Stimulated activated memory B cell treated with anti-CD40 and anti-IgM and Interleukin-4, amounts not matched to agents 10 μg/mL and 1 μg/mL and 100 μg/mL, for 72 hours (primary cell): ENCODE measurements at places on chromosomes 16 and 17.
A peak's percentile ranks its signal among the peaks of the same experiment; 100 is the strongest.

DNA sequence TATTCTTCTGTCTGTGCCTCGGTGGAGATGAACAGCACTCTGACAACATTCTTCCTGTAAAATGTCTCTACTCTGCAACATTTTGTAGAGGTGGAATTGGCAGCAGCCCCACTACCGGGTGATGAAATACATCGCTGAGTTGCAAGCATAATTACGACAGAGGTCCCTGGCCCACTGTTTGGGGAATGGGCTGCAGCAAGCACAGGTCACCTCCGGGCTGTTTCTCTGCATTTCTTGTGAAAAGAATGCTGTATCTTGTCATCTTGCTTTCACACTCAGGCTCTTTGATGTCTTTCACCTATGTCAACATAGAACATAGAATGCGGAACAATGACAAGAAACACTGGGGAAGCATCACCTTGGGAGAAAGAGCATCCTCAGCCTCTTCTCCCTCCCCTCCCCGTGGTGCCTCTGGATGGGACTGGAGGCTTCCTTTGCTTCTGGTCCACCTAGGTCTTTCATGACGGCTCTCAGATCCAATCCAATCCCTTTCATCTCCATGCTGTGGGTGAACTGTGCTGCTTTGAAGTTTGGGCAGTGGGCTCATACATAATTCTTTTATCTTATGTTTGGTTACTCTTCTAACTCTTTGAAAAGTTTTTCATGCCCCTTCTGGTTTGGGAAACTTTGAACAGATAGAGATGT is 265.0 kb downstream of the PHKB start:
- no peak for ATAC-seq

- no peak for ATAC-seq
These were observed 361.0 kb downstream of the WWOX start for GRCh38 chr16:78460428-78460827.

GRCh38 chr16:65097296-65097695 is 24.6 kb downstream of the CDH11 start:
- no peak for ATAC-seq

GRCh38 chr16:86919578-86920305 is 341.4 kb downstream of the FOXL1 start:
- ATAC-seq = no peak

DNA sequence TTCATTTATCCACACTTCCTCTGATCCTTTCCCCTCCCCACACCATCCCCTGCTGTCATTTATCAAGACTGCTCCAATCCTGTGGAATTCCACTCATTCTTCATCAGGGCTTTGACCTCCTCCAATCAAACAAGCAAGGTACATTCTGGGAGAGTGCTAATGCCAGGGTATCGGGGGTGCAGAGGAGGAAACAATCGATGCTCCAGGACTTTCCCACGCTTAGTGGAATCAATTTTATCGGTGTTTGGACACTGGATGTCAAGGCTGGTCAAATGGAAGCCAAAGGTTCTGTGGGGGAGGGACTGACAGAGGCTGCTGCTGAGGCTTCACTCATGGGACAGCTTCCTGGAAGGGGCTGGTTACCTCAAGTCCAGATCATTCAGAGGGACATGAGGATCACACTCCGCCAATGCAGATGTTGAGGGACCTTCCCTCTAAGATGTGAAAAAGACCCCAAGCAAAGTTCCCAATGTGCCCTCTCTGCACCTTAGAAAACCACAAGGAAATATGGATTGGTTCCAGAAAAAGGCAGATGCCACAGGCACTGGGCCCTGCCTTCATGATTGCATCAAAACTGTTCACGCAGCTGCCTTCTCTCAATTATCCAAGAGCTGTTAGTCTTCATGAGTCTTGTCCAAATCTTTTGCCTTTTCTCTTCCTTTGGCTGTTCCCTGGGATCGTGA is 44.7 kb upstream of the SOX9 start:
- no peak for ATAC-seq

GRCh38 chr17:42329025-42329976 is 41.0 kb downstream of the STAT5A start:
- ATAC-seq = no peak

DNA sequence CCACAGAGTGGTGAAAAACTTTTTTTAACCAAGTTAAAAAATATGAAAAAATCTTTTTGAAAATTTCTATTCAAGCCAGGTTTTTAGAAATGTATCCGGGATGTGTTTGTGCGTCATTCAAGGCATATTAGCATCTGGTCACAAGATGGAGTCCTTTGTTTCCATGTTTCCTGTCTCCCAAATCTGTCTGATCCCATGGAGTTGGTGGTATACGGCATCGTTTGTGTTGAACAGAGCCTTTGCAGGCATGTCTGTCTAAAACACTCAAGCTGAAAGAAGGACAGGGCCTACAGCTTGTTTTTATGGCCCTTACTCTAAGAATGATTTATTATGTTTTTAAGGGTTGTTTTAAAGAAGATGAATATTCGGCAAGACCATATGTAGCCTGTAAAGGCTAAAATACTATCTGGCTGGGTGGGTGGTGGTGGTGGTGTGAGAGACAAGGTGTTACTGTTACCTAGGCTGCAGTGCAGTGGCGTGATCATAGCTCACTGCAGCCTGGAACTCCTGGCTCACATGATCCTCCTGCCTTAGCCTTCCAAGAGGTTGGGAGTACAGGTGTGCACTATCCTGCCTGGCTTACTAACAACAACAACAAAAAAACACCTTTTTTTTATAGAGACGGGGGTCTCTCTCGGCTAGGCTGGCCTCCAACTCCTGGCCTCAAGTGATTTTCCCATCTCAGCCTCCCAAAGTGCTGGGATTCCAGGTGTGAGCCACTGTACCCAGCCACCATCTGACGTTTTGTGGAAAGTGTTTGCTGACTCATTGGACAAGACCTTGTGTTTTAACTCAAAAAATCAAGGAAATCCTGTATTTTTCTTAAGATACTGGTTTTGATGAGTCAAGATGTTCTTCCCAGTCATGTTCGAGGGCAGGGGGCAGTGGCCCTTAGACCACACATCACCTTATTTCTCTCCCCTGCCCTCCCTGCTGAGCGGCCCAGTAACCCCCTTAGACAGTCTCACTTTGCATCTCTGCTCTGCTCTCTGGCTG is 52.2 kb downstream of the NDE1 start:
- ATAC-seq = no peak

DNA sequence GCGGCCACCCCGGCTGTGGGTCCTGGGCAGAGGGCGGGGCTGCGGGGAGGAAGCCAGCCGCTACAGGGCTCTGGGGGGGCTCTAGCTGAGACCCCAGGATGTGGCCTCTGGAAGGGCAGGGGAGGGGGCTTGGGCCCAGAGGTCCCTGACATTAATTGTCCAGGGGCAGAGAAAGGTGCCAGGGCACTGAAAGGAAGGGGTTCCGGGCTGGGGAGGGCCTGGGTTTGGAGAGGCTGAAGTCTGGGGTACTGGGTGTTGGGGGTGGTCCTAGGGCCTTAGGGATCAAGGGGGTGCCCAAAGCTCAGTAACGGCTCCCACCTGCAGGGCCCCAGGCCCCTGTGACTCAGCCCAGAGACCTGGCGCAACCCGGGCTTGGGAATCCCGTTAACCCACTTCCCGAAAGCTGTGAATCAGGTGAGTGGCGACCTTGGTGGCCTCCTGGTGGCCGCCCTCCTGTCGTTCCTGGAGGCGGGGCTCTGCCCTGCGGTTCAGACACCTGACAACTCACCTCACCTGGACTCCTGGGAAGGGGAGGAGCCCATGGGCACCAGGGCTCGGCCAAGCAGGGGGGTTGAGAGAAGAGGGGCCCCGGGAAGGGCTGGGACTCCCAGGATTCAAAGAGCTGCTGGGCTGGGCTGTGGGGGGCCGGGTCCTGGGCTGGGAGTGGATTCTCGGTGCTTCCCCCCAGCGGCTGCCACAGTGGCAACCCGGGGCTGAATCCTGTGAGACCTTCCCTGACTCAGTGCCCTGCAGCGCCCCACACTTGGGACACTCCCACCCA is 465 bp upstream of the PRSS22 start:
- no peak for ATAC-seq

- peak; percentile 9 for ATAC-seq
These were observed 100.1 kb downstream of the TMEM100 start for GRCh38 chr17:55622547-55622946.

DNA sequence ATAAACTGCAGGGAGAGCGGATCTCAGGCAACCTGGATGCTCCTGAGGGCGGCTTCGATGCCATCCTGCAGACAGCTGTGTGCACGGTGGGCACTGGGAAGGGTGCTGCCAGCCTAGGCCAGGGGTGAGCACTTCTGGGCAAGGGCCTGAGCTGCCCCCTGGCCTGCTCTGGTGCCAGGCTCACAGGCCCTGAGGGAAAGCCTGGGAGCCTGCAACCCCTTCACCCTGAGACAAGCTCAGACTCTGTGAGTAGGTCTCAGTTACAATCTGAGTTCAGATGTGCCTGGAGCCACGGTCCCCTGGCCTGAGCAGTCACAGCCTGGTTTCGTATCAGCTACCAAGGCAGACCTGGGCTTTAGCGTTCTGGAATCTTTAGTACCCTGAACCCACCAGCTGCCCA is 8.1 kb downstream of the ITGB4 start:
- ATAC-seq = no peak

DNA sequence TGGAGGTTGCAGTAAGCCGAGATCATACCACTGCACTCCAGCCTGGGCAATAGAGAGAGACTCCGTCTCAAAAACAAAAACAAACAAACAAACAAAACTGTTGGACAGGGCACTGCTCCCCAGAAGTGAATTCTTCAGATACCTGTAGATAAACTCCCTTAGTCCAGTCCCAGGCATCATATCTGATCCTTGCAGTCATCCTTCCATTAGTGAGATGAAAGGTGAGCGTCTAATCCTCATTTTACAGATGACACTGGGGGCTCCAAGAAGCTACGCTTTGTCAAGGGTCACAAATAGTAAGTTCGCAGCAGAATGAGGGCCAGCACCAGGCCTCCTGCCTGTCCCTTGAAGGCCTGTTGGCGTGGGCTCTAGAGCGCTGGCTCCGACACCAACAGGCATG is 102.0 kb downstream of the OR1D5 start:
- no peak for ATAC-seq

- ATAC-seq = no peak
These were observed 22.2 kb upstream of the RHOT1 start for GRCh38 chr17:32120141-32120540.

GRCh38 chr17:67027031-67027628 is 17.2 kb upstream of the CACNG1 start:
- no peak for ATAC-seq

GRCh38 chr16:48318630-48319029 is 66.6 kb downstream of the SIAH1 start:
- ATAC-seq = no peak

DNA sequence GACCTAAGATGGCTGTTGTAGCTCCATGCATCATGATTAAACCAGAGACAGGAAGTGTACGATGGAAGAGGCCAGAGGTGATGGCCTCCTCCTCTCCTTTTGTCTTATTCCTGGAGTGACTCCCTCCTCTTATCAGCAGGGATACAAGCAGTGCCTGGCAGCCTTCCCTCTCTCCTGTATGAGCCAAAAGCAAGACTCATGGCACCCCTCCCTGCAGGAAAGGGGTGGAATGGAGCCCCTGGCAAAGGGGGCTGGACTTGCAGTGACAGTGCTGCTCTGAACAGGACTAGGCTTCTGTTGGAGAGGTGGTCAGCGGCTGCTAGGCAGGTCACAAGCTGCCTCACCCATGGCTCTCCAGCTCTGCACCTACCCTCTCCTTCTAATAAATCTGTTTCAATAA is 8.4 kb downstream of the TXNL4B start:
- ATAC-seq = no peak

DNA sequence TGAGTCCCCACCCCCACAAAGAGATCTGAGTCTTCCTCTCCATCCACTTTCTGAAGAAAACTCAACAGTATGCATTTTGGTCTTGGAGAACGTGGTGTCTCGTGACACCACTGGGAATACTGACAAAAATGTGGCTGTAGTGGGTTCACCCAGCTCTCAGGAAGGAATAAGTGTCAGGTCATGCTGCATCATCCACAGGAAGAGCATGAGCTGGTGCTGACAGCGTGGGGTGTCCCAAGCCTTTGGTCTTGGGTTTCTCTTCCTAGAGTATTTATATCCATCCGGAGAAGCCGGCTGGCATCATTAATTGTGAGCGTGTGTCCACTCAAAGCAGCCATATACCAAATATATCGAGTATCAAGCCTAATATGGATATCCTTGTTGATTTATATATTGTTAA is 55.9 kb downstream of the C17orf67 start:
- no peak for ATAC-seq

DNA sequence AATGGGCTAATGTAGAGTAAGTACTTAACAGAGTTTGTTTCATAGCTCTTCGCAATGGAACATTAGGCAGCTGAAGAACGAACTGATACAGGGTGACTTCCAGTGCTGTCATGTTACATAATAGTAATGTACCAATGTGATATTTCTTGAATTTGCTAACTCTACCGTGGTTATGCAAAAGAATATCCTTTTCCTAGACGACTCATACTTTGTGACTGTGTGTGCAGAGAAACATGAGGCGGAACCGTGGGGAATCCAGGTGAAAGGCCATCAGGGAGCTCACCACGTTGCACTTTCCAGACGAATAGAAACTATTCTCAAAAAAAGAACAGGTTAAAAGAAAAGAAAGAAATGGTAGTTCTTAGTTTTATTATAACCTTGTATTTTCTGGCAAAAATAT is 13.2 kb downstream of the NOB1 start:
- ATAC-seq = no peak

GRCh38 chr17:74187761-74188160 is 15.7 kb upstream of the RPL38 start:
- ATAC-seq = no peak

- no peak for ATAC-seq
These were observed 12.9 kb downstream of the NUBP1 start for GRCh38 chr16:10756574-10756973.

GRCh38 chr17:28743243-28744103 is at the start of gene TRAF4:
TSS of gene TRAF4 (plus strand) at chr17:28744011. CDS start at chr17:28744113, 102 bp downstream.
- ATAC-seq = peak; percentile 84

DNA sequence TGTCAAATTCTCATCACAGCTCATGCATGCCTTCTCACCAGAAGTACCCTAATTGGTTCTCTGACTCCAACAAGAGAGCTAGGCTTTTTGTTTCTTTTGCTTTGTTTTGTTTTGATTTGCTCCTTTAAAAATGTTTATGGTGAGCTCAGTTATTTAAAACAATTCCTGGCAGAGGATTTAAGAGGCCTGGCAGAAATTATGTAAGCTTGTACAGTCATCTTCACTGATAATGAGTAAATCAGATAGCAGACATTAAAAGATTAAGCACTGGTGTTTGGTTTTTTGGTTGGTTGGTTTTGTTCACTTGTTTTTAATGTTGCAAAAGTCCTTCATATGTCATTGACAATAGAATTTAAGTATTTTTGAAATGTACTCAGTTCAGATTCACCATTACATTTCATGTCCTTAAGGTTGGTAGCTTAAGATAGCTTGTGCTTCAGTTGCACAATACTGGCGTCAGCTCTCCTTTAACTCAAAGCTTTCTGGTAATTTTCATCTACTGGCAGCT is 378.9 kb downstream of the CDH13 start:
- ATAC-seq = no peak
